ENCODE measurements at places on chromosomes 5 and 9.
A peak's percentile ranks its signal among the peaks of the same experiment; 100 is the strongest.

GRCh38 chr5:178125253-178125906, 5.4 kb upstream of the RMND5B start:
- ATAC-seq: peak; percentile 23

DNA sequence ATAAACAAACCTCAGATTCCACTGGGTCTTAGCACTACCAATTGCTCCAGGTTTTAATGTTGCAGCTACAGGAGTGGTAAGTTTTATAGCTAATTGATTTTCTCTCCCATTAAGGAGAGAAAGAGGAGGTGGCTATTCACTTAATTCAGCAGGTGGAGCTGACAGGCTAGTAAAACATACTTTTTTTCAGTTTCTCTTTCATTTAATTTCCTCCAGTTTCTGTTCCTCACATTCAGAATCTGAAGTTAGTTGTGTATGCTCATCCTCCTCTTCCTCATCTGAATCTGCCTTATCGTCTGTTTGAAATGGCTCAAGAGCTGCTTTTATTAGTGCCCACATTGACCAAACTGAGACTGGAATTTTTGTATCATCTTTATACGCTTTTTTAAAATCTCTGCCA, 98.0 kb downstream of the PLPPR1 start:
- no peak for ATAC-seq

DNA sequence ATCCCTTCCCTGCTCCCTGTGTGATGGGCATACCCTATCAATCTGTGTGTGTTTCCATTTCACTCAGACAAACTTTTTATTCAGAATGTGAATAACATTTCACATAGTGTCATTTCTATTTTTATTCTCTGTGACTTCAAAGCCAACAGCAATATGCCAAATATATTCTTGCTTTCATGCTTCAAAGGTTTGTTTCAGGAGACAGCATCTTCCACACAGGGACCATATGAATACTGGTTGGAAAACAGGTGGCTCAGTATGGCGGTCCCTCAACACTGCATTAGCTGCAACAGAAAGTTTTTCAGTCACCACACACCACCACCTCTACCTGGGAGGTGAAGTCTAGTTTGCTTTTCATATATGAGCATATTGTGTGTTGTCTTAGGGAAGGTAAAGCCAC, 111.0 kb upstream of the PTPN3 start:
- ATAC-seq: no peak

DNA sequence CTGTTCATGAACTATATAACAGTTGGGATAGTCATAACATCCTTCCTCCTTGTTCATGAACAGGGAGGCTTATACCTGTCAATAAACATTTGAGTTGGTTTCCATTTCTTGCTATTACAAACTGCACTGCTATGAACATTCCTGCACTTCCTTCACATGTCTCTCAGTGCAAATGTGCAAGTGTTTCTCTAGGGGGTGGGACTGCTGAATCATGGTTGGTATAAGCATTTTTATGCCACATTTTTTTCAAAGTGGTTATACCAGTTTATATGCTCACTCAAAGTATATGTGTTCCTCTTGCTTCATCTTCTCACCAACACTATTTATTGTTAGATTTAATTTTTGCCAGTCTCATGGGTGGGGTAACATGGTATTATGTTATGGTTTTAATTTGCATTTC, 25.8 kb upstream of the TPD52L3 start:
- no peak for ATAC-seq

DNA sequence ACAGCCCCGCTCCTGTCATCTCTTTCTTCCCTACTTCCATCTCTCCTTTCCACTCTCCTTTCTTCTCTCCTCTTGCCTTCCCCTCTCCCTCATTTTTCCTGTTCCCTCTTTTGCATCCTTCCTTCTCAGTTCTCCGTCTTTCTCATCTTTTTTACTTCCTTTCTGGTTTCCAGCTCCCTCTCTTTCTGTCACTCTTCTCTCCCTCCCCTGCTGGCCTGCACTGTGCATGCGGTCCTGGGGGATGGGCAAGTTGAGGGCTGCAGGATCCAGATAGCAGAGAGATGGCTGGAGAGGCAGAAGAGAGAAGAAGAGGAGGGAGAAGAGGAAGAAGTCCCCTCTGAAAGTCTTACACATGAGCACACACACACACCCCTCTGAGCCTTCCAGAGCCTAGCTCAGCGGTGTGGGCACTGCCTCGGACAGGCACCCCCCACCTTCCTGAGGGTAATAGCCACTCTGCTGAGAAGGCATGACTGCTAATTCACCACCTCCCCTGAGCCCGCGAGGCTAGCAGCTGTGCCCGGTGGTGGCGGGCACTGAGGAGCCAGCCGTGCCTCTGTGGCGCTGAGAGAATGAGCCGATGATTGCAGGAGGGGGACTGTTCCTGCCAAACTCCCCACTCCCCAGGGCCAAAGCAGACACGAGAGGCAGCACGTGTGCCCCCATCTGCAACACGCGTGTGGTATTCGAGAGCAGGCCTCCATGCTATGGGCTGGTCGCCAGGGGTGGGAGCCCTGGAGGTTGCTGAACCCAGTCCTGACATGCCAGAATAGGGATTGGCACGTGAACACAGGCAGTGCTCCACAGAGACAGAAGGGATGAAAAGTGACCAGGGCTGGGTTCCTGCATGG, 3.7 kb upstream of the CAMK2A start:
- ATAC-seq: no peak

DNA sequence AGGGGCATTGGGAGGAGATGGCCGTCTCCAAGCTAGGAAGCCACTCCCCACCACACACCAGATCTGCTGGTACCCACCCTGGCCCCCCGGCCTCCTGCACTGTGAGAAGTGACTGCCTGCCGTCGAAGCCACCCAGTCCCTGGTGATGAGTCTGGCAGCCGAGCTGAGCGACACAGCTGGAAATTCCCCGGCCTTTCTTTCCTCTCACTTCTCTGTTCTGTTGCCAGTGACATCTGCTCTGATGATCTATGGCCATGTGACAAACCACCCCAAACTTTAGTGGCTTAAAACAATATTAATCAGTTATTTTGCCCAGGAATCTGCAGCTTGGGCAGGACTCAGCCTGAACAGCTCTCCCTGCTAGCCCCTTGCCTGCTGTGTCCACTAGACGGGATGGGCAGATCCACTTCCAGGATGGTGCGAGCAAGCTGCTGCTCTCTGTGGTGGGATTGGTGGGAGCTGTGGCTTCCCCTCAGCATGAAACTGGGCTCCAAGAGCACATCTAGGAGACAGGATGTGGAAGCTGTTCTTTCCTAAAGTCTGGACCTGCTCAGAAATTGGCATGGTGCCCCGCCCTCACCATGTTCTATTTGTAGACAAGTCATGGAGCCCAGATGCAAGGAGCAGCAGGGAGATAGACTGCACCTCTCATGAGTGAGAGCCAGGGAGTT, 211.2 kb downstream of the GADD45G start:
- ATAC-seq: peak; percentile 11
